A549 treated with CpdA at 1 μM for 4 hours (cell line): ENCODE measurements at places on chromosomes 5 and 9. TPM values are rescaled to one million over a fixed set of nuclear protein-coding genes. Genes with fewer than 3 reads are reported as not detected.

The MXD3 gene
- 13.3 to 21.8 TPM (median 18.7 TPM) in 5 replicates for total RNA-seq

The SPATA31C1 gene
- not detected in 5 replicates for total RNA-seq

The GMCL2 gene
- not detected in 5 replicates for total RNA-seq

The CAMK2A gene
- total RNA-seq: 0.87 to 1.4 TPM (median 1.1 TPM) in 5 replicates

The FOXD1 gene
- 13.1 to 19.3 TPM (median 17.6 TPM) in 5 replicates for total RNA-seq

The INSL4 gene
- total RNA-seq: 15.5 to 17.9 TPM (median 16.0 TPM) in 5 replicates

The ABLIM3 gene
- 6.2 to 8.1 TPM (median 7.0 TPM) in 5 replicates for total RNA-seq

The RECK gene
- total RNA-seq: 4.5 to 5.9 TPM (median 5.7 TPM) in 5 replicates

The ADRA1B gene
- total RNA-seq: 7.5 to 10.2 TPM (median 9.9 TPM) in 5 replicates

The SLC25A46 gene
- 28.2 to 32.2 TPM (median 29.7 TPM) in 5 replicates for total RNA-seq

The CACNA1B gene
- total RNA-seq: 0.02 to 0.06 TPM (median 0.03 TPM) in 5 replicates

The CDK7 gene
- total RNA-seq: 60.2 to 72.4 TPM (median 62.0 TPM) in 5 replicates

The DNAJA1 gene
- total RNA-seq: 277 to 331 TPM (median 302 TPM) in 5 replicates

The AMACR gene
- total RNA-seq: 12.7 to 16.5 TPM (median 14.1 TPM) in 5 replicates

The APBA1 gene
- total RNA-seq: 0.10 to 0.43 TPM (median 0.33 TPM) in 5 replicates

The KIF4B gene
- total RNA-seq: 0.01 to 0.02 TPM (median 0.02 TPM) in 3 of 5 replicates, not detected in the others

The LECT2 gene
- total RNA-seq: not detected in 5 replicates

The MED22 gene
- 23.9 to 31.9 TPM (median 29.7 TPM) in 5 replicates for total RNA-seq

The ANKRD18A gene
- 6.6 to 15.7 TPM (median 10.5 TPM) in 5 replicates for total RNA-seq

The NSMF gene
- total RNA-seq: 30.9 to 45.8 TPM (median 39.2 TPM) in 5 replicates

The DOK3 gene
- 3.4 to 6.8 TPM (median 4.7 TPM) in 5 replicates for total RNA-seq

The PRSS3 gene
- 11.1 to 15.9 TPM (median 14.0 TPM) in 5 replicates for total RNA-seq

The F12 gene
- 13.4 to 26.6 TPM (median 21.8 TPM) in 5 replicates for total RNA-seq

The ORM2 gene
- not detected in 5 replicates for total RNA-seq

The GPR151 gene
- not detected in 5 replicates for total RNA-seq

The KIF24 gene
- 3.4 to 3.8 TPM (median 3.6 TPM) in 5 replicates for total RNA-seq

The FRRS1L gene
- 0.22 to 0.39 TPM (median 0.25 TPM) in 5 replicates for total RNA-seq
